ENCODE measurements at places on chromosomes 12 and 14.
A peak's percentile ranks its signal among the peaks of the same experiment; 100 is the strongest.

GRCh38 chr14:71534506-71534905 lies 397.7 kb upstream of the RGS6 start:
- DNase-seq, result no peak

- no peak for DNase-seq
Observed at GRCh38 chr12:95720146-95720545, 70.4 kb downstream of the NTN4 start.

- DNase-seq, result no peak
Observed at GRCh38 chr14:22540811-22541360, 48.1 kb downstream of the DAD1 start.

DNA sequence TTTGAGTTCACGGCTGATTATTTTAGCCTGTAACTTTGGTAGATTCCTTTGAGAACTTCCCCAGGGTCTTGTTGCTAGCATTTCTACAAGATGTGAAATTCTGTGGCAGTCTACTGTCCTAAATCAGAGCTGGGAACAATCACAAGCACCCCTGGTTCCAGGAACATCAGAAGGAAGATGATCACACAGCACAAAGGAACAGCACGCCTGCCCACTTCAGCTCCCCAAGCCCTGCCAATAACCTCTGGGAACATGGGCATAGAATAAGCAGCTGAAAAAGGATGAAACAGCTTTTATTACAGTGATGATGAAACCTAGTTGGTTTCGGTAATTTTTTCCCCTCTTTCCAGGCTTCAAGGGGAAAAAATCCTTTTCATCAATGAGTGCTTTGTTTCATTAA lies 12.3 kb downstream of the GPR19 start:
- no peak for DNase-seq

DNA sequence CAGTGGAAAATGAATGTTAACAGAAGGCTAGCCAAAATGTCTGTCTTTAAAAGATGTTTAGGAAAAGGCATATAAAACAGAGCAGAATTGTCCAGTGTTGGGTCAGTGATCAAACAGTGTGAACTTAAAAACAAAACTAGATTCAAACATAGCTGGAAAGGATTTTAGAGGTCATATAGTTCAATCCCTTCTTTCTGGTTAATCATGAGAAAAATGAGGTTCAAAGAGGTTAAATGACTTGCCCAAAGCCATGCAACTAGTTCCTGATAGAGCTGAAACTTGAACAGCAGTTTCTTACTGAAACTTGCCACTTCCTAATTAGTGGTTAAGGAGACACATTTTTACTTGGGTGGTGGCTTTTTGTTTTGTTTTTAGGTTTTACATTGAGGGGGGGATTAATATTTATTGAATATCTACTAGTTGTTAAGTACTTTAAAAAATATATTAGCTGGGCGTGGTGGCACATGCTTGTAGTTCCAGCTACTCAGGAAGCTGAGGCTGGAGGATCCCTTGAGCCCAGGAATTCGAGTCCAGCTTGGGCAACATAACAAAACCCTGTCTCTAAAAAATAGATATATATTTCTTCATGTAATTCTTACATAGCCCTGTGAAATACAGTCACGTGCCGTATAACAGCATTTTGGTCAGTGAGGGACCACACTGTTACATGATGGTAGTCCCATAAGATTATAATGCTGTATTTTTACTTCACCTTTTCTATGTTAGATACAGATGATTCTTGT lies 20.4 kb downstream of the ACVR1B start:
- no peak for DNase-seq

GRCh38 chr12:32400114-32400672 lies 835 bp downstream of the FGD4 start:
- peak; percentile 74 for DNase-seq

All from HAP-1 (cell line).